ENCODE measurements at places on chromosomes 11 and 22. TPM values are rescaled to one million over a fixed set of nuclear protein-coding genes. Genes with fewer than 3 reads are reported as not detected.

MAJIN gene
- total RNA-seq = not detected

- H3K4me3 ChIP-seq = no peak overlapping the region
- DNase-seq = no peak
- no peak overlapping the region for H3K27ac ChIP-seq
- H3K27me3 ChIP-seq = no peaks in the 10 kb centered on the region
- no peaks in the 10 kb centered on the region for H3K36me3 ChIP-seq
These were observed 7.3 kb upstream of the CCDC15 start for GRCh38 chr11:124946735-124947141.

- H3K4me3 ChIP-seq = no peak overlapping the region
- H3K27me3 ChIP-seq = no peaks in the 10 kb centered on the region
- H3K4me1 ChIP-seq = no peaks in the 10 kb centered on the region
- no peak overlapping the region for H3K27ac ChIP-seq
- no peak for DNase-seq
- H3K36me3 ChIP-seq = no peaks in the 10 kb centered on the region
These were observed 14.7 kb upstream of the PTS start for GRCh38 chr11:112211536-112211935.

GRK3 gene
- 26.0 TPM for total RNA-seq

GLB1L2 gene
- 4.9 TPM for total RNA-seq

GRCh38 chr11:35563484-35564244 lies 38.2 kb upstream of the PAMR1 start:
- H3K4me1 ChIP-seq = no peaks in the 10 kb centered on the region
- no peaks in the 10 kb centered on the region for H3K36me3 ChIP-seq
- no peak overlapping the region for H3K27ac ChIP-seq
- no peak for DNase-seq
- H3K27me3 ChIP-seq = no peaks in the 10 kb centered on the region

Data from upper lobe of right lung (tissue), 1 donor.